CD4-positive, alpha-beta T cell treated with Interleukin-2 at 100 ng/mL for 4 hours (primary cell): ENCODE measurements at places on chromosomes 12 and 14.

- no peak for DNase-seq
Measured at GRCh38 chr14:103867523-103867953, 20.2 kb upstream of the PPP1R13B start.

DNA sequence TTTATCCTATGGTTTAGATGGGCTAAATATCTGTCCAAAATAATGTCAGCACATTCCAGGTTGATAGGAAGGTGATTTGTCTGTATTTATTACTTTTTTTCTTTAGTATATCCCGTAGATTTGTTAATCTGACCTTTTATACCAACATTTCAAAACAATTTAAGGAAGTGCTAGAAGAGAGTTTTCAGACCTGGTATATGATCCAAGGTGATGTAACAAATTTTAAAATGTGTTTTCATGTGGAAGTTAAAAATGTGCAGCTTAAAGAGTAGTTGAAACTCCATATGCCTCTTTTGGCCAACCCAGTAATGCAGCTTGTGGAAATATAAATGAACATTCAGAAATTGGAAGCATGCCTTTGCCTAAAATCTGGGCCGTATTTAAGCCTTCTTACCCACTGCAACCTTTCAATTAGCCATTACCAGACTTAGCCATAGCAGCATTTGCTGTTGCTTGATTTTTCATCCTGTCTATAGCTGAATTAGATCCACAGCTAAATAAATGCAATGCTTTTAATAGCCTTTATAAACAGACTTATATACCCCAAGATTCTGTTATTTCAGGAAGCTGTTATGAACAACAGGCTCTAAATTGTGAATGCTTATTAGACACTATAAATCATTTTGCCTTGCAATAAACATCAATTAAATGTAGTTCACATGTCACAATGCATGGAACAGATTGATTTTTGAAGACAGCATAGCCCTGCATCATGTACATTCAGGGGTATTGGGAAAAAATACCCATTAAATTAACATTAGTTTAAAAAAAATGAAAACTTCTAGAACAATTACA lies 271.2 kb downstream of the PDZRN4 start:
- DNase-seq = no peak

- DNase-seq = no peak
Measured at GRCh38 chr12:131264635-131265034, 310.9 kb downstream of the ADGRD1 start.

- no peak for DNase-seq
Measured at GRCh38 chr14:34522496-34522895, 17.0 kb downstream of the EAPP start.

- no peak for DNase-seq
Measured at GRCh38 chr12:8834230-8834629, 11.8 kb downstream of the A2ML1 start.

- DNase-seq = no peak
Measured at GRCh38 chr14:88470542-88471440, 84.0 kb downstream of the PTPN21 start.

- no peak for DNase-seq
Measured at GRCh38 chr12:6373022-6373787, 2.2 kb downstream of the SCNN1A start.

DNA sequence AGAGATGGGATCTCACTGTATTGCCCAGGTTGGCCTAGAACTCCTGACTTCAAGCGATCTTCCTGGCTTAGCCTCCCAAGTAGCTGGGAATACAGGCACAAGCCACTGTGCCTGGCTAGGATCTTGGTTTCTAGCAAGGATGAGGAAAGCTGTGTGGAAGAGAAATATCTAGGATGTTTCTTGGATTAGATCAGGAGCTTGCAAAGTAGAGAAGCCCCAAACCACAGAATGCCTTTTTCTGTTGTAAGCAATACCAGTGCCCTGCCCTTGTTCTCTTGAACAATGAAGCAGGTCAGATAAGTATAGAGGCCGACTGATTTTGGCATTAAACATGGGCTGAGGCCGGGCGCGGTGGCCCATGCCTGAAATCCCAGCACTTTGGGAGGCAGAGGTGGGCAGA lies 44.3 kb upstream of the STRN3 start:
- no peak for DNase-seq

DNA sequence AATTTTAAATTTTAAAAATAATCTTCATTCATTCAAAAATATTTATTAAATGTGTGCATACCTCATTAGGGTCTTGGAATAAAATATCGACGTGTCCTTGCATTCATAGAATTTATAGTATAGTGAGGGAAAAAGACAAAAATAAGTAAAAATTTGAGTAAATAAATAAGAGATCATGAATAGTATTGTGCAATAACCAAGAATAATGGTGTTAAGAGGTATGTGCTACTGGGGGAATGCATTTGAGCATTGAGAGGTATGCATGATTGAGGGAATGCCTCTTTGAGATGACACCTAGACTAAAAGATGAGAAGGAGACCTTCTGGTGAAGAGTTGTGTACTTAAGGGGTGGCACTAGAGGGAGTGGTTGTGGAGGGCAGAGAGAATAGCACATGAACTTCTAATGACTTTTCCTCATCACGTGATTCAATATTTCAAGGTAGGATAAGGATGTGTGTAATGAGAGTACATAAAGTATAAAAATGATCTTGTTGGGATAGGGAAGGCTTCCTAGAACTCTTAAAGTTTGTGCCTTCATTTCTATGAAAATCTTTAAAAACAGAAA lies 18.8 kb upstream of the CATSPERB start:
- DNase-seq = no peak

GRCh38 chr12:34598851-34599529 lies 576.7 kb downstream of the ALG10 start:
- no peak for DNase-seq

GRCh38 chr12:126286203-126286602 lies 1221.0 kb downstream of the AACS start:
- no peak for DNase-seq

GRCh38 chr12:99605-100004 lies 33.0 kb downstream of the IQSEC3 start:
- no peak for DNase-seq

GRCh38 chr14:64692986-64693809 lies 11.0 kb upstream of the PLEKHG3 start:
- DNase-seq = no peak

GRCh38 chr14:48333221-48333920 lies 658.0 kb upstream of the MDGA2 start:
- DNase-seq = no peak
